Dorsolateral prefrontal cortex (tissue), 122 donors: ENCODE measurements at places on chromosomes 7 and 10. TPM values are rescaled to one million over a fixed set of nuclear protein-coding genes. Genes with fewer than 3 reads are reported as not detected.

Gene CPEB3
- 57.1 TPM for total RNA-seq

Gene CDH23
- 8.7 TPM for total RNA-seq

Gene HTR5A
- total RNA-seq, result 18.7 TPM

Gene CUZD1
- total RNA-seq, result 1.5 TPM

Gene CD36
- 1.9 TPM for total RNA-seq

Gene STX1A
- total RNA-seq, result 142 TPM

Gene TMEM270
- not detected for total RNA-seq

Gene TMEM106B
- 66.9 TPM for total RNA-seq

Gene DOCK4
- total RNA-seq, result 139 TPM

Gene TTYH3
- total RNA-seq, result 53.1 TPM

Gene TNKS2
- 41.9 TPM for total RNA-seq

Gene MMP21
- total RNA-seq, result 0.51 TPM

Gene CPN1
- total RNA-seq, result not detected

Gene DIP2C
- 58.0 TPM for total RNA-seq

Gene ITPRID1
- total RNA-seq, result 0.39 TPM

Gene PON3
- 2.0 TPM for total RNA-seq

Gene SLC39A12
- total RNA-seq, result 69.7 TPM

Gene ANXA8L1
- not detected for total RNA-seq

Gene HOXA11
- total RNA-seq, result not detected

Gene ELN
- 28.7 TPM for total RNA-seq

Gene ZNF12
- total RNA-seq, result 27.8 TPM

Gene SUGCT
- 4.2 TPM for total RNA-seq

Gene SEC23IP
- total RNA-seq, result 28.4 TPM

Gene ASB10
- total RNA-seq, result not detected

Gene CYP2W1
- 0.24 TPM for total RNA-seq

Gene ALOX5
- total RNA-seq, result 19.0 TPM

Gene MAPK8
- total RNA-seq, result 115 TPM

Gene SERPINE1
- 1.4 TPM for total RNA-seq

Gene OR2A7
- total RNA-seq, result 0.49 TPM

Gene FAM25A
- total RNA-seq, result not detected

Gene PLOD3
- 34.4 TPM for total RNA-seq

Gene KCNH2
- total RNA-seq, result 25.2 TPM

Gene LIPK
- total RNA-seq, result not detected

Gene NUTM2D
- 6.5 TPM for total RNA-seq

Gene FOXI2
- total RNA-seq, result not detected

Gene PPP1R9A
- 85.9 TPM for total RNA-seq

Gene GALNT11
- 69.0 TPM for total RNA-seq
